ENCODE measurements at places on chromosomes 1 and 21. TPM values are rescaled to one million over a fixed set of nuclear protein-coding genes. Genes with fewer than 3 reads are reported as not detected.

DNA sequence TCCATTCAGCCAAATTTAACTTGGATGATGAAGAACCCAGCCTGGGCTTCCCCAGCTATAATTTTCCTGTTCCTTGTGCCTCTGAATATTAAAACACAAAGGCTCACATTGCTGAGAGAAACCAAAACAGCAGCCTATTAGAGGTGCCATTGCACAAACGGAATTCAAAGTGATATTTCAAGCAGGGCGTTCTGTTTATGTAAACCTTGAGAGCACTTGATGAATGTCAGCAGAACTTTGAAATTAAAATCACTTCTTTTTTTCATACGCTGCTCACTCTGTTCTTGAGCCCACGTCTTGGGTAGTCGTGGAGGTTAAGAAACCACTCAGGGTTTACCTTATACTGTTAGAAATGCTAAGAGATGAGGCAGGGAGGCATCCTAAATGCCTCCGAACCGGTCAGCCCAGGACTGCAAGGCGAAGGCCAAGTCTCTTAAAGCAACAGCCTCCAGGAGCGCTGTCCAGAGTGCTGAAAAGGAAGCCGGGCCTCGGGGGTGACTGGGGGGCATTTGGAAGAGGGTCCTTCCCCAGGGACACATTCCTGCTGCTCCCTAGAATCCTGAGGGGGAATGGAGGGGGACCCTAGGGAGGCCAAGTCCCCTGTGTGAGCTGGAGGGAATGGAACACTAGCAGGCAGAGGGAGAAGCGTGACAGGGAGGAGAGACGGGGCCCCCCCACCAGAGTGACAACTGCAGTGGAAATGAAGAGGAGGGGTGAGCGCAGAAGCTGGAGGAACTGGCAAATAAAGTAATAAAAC lies 154.8 kb upstream of the VAMP3 start:
- peak; percentile 30 for DNase-seq

- no peak for DNase-seq
Measured at GRCh38 chr21:46168659-46169386, 13.4 kb upstream of the FTCD start.

GRCh38 chr1:173496757-173497320 lies 19.7 kb downstream of the PRDX6 start:
- no peak for DNase-seq

DNA sequence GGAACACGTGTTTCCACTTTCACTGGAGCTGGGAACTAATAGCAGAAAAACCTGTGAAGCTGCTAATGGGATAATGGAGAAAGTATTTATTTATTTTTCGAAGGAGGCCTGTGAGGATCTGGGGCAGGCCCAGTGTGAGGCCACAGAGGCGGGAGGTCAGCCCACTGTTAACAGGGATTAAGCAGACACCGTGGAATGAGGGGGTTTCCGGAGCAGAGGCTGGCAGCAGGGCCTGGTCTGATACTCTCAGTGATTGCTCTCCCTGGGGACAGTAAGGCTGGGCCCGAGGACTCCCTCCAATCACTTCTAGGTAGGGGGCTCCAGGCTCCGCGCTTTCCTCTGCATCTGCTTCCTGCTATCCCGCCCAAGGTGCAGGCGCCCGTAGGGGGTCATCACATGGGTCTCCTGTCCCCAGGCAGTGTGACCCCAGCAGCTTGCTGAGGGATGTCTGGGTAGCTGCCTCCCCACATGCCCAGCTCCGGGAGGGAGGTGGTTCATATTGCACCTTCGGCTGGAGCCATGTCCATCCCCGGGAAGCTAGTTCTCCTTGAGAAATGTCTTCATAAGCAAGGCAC lies 28.8 kb upstream of the CDCA8 start:
- no peak for DNase-seq

DNA sequence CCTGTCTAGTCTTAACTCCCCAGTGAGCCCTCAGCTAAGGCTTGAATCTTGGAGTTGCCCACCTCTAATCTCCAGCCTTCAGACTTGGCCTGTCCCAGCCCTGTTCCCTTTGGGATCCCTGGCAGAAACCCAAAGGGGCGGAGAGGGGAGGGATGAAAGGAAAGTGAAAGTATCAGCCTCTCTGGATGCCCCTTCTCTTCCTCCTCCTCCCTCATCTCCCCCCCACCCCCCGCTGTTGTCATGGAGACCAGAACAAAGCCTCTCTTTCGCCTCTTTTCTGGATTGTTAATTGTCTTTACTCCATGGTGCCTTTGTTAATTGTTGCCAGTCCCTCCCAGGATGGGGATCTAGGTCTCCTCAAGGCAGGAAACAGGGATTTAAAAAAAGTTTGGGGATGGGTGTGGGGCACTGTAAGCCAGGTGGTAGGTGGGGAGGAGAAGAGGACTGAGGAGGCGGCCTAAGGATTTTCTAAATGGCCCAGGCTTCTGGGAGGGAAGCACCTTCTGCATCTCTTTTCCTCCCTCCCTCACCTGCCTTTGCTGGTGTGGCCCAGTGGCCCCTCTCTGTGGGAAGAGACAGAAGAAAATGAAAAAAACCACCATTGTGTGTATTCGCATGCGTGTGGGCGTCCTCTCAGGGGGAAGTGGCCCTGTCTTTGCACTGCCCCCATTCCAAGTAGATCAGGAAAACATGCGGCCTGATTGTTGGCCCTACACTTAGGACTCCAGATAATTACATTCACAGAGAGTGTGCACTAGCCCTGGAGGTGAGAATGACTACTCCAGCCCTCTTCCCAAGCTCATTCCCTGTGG lies 7.5 kb upstream of the SOX13 start:
- DNase-seq, result no peak

RAB25 gene
- not detected for total RNA-seq

CEP104 gene
- total RNA-seq, result 4.9 TPM

APCS gene
- not detected for total RNA-seq

ACTL8 gene
- total RNA-seq, result not detected

AMY2A gene
- not detected for total RNA-seq

Data from MG63 (cell line).